ENCODE measurements at places on chromosomes 3 and 15.

DNA sequence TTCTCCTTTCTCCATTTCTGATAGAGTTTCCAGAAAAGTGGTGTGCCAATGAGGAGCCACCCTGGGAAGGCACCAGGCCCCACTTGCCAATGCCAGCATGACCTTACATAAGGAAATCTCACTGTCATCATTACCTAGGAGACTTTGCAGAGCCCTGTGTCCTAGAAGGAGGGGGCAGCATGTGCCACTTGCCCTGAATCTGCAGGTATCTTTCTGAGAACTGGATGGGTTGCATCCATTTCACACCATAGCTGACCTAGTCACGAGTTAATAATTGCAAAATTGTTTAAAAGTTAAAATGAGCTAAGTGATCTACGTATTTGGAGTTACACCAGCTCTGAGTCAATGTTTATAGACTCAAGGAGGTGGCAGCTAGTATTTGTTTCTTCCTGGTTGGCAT, 14.3 kb downstream of the CA12 start:
- DNase-seq: no peak

GRCh38 chr3:15290736-15291135, 41.6 kb downstream of the SH3BP5 start:
- DNase-seq: no peak

DNA sequence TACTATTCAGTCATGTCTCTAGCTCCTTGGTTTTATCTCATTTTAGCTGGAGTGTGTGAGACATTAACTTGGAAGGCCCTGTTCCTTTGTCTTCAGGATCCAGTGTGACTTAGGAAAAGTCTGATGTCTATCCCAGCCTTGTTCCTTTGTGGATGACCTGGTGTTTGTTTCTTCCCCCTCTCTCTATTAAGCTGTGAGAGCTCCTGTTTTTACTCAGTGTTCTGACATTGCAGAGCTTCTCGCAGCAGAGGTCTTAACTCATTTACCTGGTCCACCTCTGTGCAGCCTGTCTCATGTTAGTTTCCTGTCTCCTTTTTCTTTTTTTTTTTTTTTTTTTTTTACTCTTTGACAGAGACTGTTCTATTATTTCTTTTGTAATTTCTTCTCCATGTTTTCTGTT, 43.1 kb downstream of the KLF13 start:
- DNase-seq: no peak

- DNase-seq: no peak
These were observed 25.8 kb downstream of the USP3 start for GRCh38 chr15:63530235-63530634.

DNA sequence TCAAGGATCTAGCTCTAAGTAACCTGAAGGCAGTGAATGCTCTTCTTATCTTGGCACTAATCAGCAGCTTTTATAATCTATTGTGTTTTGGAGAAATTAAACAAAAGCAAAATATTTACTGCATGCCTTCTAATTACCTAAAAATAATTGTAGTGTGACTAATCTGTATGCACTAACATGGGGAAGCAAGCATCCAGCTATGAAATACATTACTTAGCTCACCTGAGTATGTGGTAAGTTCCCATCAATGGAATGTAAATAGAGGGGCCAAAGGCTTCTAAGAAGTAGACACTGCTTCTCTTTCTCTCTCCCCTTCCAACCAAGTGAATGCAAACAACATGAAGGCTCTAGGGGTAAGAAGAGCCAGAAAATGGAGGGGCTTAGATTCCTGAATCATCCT, 165.6 kb downstream of the STAG1 start:
- no peak for DNase-seq

DNA sequence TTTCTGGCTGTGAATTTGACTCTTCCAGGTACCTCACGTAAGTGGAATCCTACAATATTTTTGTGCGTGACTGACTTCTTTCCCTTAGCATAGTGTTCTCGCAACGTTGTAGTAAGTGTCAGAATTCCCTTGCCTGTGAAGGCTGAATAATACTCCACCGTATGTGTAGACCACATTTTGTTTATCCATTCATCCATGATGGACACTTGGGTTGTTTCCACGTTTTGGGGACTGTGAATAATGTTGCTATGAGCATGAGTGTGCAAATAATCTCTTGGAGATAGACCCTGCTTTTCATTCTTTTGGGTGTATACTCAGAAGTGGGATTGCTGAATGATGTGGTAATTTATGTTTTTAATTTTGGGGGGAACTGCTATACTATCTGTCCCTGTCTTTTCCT, 82.2 kb downstream of the APBA2 start:
- no peak for DNase-seq

- DNase-seq: no peak
These were observed at the start of gene GPR62 for GRCh38 chr3:51955175-51955892. GPR62 (plus strand) TSS chr3:51955381; CDS start chr3:51955653, 272 bp downstream.
